ENCODE measurements at places on chromosomes 1 and 21. TPM values are rescaled to one million over a fixed set of nuclear protein-coding genes. Genes with fewer than 3 reads are reported as not detected.
A peak's percentile ranks its signal among the peaks of the same experiment; 100 is the strongest.

GRCh38 chr1:40383095-40383487 lies 9.6 kb downstream of the SMAP2 start:
- no peak overlapping the region for H3K4me3 ChIP-seq
- peak; percentile 75 for DNase-seq
- peaks cover 21% of the 10 kb centered on the region for H3K4me1 ChIP-seq

GRCh38 chr21:20424943-20425342 lies 573.3 kb upstream of the NCAM2 start:
- H3K27me3 ChIP-seq: no peaks in the 10 kb centered on the region
- H3K4me3 ChIP-seq: no peak overlapping the region
- H3K36me3 ChIP-seq: no peaks in the 10 kb centered on the region
- H3K4me1 ChIP-seq: no peaks in the 10 kb centered on the region
- peak; percentile 77 for DNase-seq

DNA sequence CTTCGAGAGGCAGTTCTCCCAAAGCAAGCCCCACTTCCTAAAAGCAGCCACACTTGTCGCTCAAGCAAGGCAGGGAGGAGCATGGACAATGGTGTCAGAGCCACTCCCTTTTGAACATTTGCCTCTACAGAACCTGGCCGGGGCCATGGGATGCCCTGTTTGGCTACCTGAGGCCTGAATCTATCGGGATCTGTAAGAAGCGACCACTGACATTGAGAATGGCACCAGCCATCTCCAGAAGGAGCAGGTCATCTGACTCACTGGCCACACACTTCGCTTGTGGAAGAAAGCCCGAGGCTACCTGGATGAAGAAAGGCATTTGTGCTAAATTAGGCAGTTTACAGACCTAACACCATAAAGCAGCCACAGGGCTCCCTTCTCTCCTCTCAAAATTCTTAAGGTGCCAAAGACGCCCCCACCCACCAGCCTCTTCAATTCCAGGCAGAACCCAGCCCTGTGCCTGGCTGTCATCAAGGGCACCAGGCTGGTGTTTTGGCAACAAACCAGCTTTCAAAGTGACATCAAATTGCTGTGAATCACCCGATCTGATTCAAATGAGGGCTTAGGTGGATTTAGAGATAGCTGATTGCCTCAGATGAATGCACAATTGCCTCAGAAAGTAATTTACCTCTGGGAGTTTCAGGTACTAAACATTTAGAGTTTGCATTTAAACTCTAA lies 104.8 kb downstream of the ETS2 start:
- H3K36me3 ChIP-seq: no peaks in the 10 kb centered on the region
- no peak overlapping the region for H3K4me3 ChIP-seq
- H3K4me1 ChIP-seq: peaks cover 13% of the 10 kb centered on the region
- no peaks in the 10 kb centered on the region for H3K27me3 ChIP-seq

The LCE3E gene
- total RNA-seq: not detected

The GPR153 gene
- 2.3 TPM for total RNA-seq

The SMCP gene
- total RNA-seq: not detected

The NRIP1 gene
- total RNA-seq: 27.5 TPM

DNA sequence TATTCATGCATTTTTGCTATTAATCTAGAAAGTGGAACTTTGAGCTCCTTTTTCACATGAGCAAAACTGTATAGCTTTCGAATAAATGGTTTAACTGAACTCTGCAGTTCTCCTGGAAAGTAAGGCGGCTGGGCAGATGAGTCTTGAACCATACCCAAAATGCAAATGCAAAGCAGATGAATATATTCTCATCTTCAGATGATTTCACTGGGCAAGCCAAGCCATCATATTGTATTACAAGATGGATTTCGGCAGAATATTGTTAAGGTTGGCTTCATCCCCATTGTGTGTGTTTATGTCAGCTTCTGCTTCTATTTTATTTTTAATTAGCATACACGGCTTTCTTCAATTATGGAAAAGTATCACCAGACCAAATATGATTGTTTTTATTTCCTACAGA lies 209.6 kb downstream of the GREM2 start:
- H3K36me3 ChIP-seq: peaks cover 23% of the 10 kb centered on the region
- DNase-seq: no peak
- H3K27ac ChIP-seq: no peak overlapping the region
- no peaks in the 10 kb centered on the region for H3K27me3 ChIP-seq

DNA sequence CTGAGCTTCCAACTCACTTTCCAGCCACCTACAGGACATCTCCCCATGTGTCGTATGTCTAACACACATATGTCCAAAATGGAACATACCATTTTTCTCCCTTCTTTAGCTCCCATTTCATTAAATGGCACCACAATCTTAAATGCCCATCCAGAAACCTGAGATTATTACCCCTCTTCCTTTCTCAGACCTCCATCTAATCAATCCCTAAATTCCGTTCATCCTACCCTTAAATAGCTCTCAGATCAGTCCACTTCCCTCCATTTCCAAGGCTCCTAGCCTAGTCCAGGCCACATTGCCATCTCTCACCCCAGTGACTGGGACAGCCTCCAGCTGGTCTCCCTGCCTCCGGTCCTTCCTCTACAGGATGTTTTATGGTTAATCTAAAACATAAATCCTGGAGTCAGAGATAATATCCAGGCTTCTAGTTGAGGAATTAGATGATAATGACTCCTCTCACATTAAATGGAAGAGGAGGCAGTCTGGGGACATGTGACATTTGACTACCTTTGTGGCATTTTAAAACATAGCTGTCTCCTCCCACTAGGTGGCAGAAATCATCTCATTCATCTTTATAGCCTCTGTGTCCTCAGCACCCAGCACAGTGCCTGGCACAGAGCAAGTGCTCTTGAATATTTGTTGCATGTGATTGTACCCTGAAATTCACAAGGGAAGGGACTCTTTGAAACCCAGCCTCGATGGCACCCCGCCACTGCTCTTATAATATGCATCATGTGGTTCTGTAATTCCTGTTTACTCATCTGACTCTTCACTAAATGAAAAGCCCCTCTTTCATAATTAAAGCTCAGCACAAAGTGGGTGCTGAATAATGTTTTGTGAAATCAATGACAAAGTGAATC lies 102.3 kb downstream of the TMEM53 start:
- peaks cover 4% of the 10 kb centered on the region for H3K27me3 ChIP-seq
- no peaks in the 10 kb centered on the region for H3K36me3 ChIP-seq
- DNase-seq: no peak
- peaks cover 7% of the 10 kb centered on the region for H3K4me1 ChIP-seq
- H3K27ac ChIP-seq: no peak overlapping the region

GRCh38 chr1:67350783-67351182 lies 43.1 kb downstream of the IL12RB2 start:
- H3K27ac ChIP-seq: no peak overlapping the region
- H3K4me3 ChIP-seq: no peak overlapping the region
- no peaks in the 10 kb centered on the region for H3K4me1 ChIP-seq

- peaks cover 4% of the 10 kb centered on the region for H3K36me3 ChIP-seq
- no peaks in the 10 kb centered on the region for H3K4me1 ChIP-seq
- H3K27me3 ChIP-seq: no peaks in the 10 kb centered on the region
- peak overlapping the region; percentile 68 for H3K27ac ChIP-seq
- H3K4me3 ChIP-seq: no peak overlapping the region
- DNase-seq: no peak
These were observed 21.9 kb upstream of the ALDH4A1 start for GRCh38 chr1:18924221-18924691.

- H3K4me3 ChIP-seq: peak overlapping the region; percentile 93
- no peaks in the 10 kb centered on the region for H3K4me1 ChIP-seq
- H3K27me3 ChIP-seq: no peaks in the 10 kb centered on the region
- peaks cover 4% of the 10 kb centered on the region for H3K36me3 ChIP-seq
- DNase-seq: no peak
These were observed 1.5 kb upstream of the PPP2R5A start for GRCh38 chr1:212283741-212284140.

DNA sequence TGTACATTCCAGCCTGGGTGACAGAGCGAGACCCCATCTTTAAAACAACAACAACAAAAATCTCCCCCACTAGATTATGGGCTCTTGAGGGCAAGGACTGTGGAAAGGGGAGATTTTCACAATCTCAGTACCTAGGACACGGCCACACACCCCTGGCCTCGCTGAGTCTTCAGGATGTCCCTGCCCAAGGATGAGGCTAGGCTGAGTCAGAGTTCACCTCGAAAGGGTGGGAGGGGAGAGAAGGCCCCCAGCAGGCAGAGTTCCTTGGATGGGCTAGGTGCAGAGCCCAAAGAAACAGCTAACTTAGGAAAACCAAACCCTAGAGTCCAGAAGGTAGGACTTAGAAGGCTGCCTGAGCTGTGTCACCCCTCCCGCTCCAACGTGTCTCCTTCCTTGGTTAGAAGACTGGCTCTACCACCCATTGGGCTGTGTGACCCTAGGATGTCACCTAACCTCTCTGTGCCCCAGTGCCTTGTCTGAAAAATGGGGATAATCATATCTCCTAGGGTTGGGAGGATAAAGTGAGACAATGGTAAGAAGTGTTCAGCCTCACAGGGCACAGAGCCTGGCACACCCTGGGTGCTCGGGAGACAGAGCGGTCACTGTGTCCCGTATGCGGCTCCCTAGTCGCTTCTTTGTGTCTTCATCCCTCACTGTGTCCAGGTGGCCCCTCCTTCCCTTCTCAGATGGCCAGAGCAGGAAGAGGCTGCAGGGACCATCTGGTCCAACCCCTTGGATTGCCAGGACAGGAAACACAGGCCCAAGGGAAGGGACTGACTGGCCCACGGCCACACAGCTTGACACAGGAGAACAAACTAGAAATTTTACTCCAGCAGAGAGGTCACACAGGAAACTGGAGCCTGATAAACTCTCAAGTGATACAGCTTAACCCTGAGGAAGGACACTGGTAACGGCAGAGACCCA lies 11.2 kb downstream of the TRIM62 start:
- H3K36me3 ChIP-seq: no peaks in the 10 kb centered on the region
- H3K27ac ChIP-seq: no peak overlapping the region
- no peak overlapping the region for H3K4me3 ChIP-seq
- H3K4me1 ChIP-seq: no peaks in the 10 kb centered on the region

GRCh38 chr1:64497088-64497883 lies 27.4 kb downstream of the CACHD1 start:
- peaks cover 53% of the 10 kb centered on the region for H3K27me3 ChIP-seq
- DNase-seq: peak; percentile 74
- H3K27ac ChIP-seq: peak overlapping the region; percentile 74

- peaks cover 30% of the 10 kb centered on the region for H3K27me3 ChIP-seq
- no peak overlapping the region for H3K27ac ChIP-seq
- H3K4me3 ChIP-seq: no peak overlapping the region
- peak; percentile 72 for DNase-seq
- H3K36me3 ChIP-seq: no peaks in the 10 kb centered on the region
These were observed 515.1 kb downstream of the OMA1 start for GRCh38 chr1:58031416-58031815.

DNA sequence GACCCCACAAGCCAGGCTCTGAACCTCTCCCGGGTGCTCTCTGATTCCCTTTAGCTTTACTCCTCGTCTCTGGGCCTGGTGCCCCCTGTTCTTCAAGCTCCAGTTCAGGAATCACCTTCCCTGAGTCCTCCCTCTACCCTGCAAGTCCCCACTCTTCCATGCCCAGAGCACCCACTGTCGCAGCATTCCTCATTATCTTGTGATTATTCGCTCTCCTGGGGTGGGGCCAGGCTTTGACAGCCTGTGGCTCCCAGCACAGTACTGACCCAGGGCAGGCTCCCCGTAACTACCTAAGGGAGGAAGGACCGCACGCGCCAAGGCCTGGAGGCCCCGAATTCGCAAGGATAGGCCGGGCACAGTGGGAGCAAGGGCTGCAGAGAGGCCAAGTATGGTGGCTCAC lies 734 bp upstream of the C1orf210 start:
- peaks cover 7% of the 10 kb centered on the region for H3K4me1 ChIP-seq
- no peak overlapping the region for H3K4me3 ChIP-seq
- H3K36me3 ChIP-seq: no peaks in the 10 kb centered on the region
- DNase-seq: no peak
- no peaks in the 10 kb centered on the region for H3K27me3 ChIP-seq

DNA sequence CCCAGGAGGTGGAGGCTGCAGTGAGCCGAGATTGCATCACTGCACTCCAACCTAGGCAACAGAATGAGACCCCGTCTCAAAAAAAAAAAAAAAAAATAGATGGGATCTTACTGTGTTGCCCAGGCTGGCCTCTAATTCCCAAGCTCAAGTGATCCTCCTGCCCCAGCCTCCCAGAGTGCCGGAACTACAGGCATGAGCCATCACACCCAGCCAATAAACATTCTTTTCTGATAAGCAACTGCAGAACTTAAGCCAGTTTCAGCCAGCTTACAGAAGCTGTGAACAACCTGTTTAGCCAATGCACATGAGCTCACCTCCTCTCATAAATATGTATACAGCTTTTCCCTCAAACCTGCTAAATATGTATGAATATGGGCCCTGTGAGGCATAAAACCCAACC lies 3.1 kb upstream of the MIIP start:
- H3K4me1 ChIP-seq: no peaks in the 10 kb centered on the region
- no peak for DNase-seq
- H3K27me3 ChIP-seq: no peaks in the 10 kb centered on the region
- H3K27ac ChIP-seq: no peak overlapping the region
- H3K36me3 ChIP-seq: peaks cover 21% of the 10 kb centered on the region
- no peak overlapping the region for H3K4me3 ChIP-seq

The SYT14 gene
- total RNA-seq: 7.1 TPM

The HCRTR1 gene
- total RNA-seq: not detected

GRCh38 chr1:230295367-230295766 lies 130.8 kb downstream of the PGBD5 start:
- DNase-seq: no peak
- H3K36me3 ChIP-seq: no peaks in the 10 kb centered on the region
- H3K4me1 ChIP-seq: no peaks in the 10 kb centered on the region
- H3K27me3 ChIP-seq: no peaks in the 10 kb centered on the region
- no peak overlapping the region for H3K4me3 ChIP-seq
- H3K27ac ChIP-seq: no peak overlapping the region

The F3 gene
- 27.6 TPM for total RNA-seq

DNA sequence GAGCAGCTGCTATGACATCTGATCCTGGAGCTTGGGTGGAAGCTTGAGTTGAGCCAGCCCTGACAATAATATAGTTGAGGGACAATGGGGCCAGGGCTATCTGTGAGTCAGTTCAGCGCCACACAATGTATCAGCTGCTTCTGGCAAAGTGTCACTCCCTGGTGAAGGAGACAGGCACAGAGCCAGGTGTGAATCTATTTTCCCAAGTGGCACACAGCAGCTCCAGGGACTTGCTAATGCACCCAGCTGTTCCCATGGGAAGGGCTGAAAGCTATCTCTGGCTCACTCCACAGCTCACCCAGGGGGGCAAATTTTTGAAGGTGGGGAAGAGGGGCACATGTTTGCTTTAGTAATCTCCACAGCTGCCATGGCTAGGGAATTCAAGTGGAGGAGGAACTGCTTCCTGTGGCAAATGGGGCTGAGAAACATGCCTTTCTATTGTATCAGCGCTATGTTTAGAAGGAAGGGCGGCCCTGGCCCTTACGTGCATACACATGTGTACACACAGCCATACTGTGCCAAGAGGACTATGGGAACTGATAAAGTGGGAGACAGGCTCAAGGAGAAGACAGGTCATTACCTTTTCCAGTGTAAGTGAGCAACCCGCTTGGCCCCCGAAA lies 2.2 kb downstream of the CYB5R1 start:
- H3K27me3 ChIP-seq: no peaks in the 10 kb centered on the region
- H3K4me3 ChIP-seq: peak overlapping the region; percentile 94
- peak; percentile 81 for DNase-seq
- H3K36me3 ChIP-seq: peaks cover 33% of the 10 kb centered on the region
